Thoracic aorta (tissue), 2 donors: ENCODE measurements at places on chromosomes 1 and 21. TPM values are rescaled to one million over a fixed set of nuclear protein-coding genes. Genes with fewer than 3 reads are reported as not detected.
A peak's percentile ranks its signal among the peaks of the same experiment; 100 is the strongest.

The RIMKLA gene
- 0.14 TPM for total RNA-seq

The ANGPTL1 gene
- 110 TPM for total RNA-seq

The NBPF6 gene
- total RNA-seq, result not detected

The SPRR2D gene
- total RNA-seq, result not detected

The CYP4B1 gene
- total RNA-seq, result 57.9 TPM

The ADGRL4 gene
- total RNA-seq, result 15.8 TPM

The KCNJ9 gene
- 0.95 TPM for total RNA-seq

The REN gene
- not detected for total RNA-seq

DNA sequence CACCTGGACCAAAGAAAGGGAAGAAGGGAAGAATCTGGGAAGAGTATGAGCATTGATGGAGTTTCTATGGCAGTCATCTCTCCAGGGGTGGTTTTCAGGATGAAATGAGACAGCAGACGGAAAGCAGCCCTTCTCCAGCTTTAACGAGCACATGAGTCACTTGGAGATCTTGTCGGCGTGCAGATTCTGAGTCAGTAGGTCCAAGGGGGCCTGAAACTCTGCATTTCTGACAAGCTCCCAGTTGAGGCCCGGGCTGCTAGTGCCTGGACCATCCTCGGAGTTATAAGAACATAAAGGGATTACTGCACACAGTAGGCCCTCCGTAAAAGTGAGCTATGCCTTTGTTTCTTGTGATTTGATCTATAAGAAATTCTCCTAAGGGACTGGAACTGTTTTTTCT lies 17.6 kb downstream of the HSPG2 start:
- DNase-seq, result no peak

DNA sequence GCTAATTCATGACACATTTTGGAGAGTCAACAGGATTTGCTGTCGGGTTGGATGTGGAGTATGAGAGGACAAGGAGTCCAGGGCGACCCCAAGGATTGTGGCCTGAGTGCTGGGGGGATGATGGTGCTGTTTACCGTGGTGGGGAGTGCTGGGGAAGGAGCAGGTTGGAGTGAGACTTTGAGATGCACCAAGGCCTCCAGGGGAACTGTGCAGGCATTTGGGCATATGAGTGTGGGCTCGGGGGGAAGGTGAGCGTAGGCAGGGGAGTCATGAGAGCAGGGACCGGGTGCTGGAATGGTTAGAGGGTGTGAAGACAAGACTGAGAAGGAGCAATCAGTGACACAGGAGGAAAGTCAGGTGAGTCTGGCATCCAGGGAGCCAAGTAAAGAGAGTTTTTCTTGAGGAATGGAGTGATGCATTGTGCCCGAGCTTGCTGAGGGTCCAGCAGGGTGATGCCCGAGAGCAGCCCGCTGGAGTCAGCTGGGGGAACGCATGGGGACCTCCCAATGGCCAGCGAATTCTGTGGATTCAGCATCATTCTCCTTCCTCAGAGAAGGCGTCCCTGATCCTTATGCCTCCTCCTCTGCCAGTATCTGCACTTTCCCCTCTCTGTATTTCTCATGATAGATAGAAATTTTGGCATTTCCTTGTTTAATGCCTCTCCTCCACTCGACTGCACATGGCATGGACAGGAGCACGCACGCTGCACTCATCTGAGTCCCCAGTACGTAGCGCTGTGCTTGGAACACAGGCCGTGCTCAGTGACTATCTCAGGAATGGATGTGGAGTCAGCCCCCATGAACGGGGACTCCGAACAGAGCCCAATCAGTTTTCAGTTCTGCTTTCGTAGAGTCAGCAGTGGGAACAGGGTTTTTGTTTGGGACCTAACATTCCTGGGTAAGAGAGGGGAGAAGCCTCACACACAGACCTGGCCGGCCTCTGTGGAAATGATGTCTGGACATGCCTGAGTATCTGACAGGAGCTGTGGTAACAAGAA lies 52.1 kb upstream of the ETV3 start:
- DNase-seq, result no peak

DNA sequence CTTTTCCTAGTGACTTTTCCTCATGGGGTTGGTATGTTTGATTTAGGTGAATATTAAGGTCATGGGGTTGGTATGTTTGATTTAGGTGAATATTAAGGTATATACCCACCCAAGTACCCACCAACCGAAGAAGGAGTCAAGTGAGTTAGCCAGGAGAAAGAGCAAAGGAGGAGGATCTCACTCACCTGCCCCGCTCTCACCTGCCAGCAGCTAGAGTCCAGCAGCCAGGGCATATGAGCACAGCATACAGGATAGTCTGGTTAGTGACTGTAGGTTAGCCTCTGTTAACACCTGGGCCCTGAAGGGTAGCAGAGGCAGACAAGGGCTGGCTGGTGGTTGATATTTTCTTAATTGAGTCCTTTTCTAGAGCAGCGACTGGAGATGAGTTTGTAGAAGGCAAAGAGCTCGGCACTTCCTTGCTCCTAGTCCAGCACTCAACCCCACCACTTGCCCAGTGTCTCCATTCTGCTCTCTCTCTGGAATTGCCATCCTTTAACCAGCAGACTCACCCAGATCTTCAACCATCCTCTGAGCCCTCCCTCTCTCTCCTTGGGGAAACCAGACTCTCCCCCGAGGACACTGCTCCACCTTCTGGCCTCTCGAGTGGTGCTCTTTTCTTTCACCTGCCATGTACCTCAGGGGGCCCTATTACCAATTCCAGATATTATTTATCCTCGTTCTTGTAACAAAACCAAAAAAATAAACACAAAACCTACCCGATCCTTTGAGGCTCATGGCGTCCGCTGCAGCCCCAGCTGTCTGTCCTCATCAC lies 16.3 kb upstream of the DESI2 start:
- DNase-seq, result no peak

DNA sequence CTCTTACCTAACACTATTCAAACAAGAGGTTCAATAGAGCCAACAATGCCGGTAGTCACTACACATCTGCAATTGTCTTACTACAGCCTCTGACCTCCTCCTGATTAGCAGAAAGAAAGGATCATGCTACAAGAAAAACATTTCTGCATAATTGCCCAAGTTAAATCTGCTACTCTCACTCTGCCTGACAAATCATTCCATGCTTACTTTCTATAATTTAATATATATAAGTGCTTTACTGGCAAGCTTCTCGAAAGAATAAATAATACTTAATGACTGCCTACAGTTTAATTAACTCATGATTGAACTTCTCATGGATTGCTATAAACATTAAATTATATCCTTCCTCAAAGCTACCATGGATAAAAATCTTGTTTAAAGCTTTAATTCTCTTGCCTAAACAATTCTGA lies 156.0 kb downstream of the SLC45A1 start:
- DNase-seq, result no peak

DNA sequence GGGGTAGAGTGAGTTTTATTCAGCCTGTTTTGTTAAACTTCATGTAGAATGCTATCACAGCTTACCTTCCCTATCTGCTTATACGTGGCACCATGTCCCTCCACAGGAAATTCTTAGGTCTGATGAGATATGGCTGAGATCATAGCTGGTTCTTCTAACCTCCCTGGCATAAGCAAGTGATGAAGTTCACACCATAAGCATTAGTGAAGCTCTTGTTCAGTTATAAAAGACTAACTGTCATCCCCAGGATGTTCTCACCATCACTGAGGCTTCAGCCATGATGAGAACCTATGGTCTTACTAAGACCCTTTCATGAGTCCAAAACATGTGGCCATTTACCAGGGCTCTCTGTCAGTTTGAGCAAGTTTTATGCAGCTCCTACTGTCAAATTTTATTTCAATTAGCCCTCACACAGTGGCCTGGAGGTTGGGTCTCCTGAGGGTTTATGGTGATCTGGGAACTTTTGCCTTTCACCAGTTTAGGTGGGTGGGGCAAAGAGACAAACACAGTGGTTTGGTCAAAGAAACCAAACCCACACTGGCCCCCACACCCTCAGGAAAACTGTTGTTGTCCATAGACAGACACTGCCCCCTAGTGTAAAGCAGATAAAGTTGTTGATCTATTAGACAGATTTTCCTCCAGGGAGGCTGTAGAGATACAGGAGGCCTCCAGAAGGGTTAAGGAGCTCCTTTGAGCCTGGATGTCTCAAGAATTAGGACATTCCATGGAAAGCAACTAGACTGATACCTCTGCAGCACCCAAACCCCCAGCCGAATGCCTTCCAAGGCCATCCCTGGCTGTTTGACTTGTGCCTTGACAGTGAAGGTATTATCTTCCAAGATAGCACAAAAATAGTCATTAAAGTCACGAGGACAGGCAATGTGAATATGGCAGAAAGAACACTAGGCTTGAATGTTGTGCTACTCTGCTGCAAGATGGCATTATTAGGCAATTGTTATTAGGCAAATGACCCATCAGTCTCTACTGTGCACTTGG lies 5.0 kb downstream of the SLC22A15 start:
- no peak for DNase-seq

DNA sequence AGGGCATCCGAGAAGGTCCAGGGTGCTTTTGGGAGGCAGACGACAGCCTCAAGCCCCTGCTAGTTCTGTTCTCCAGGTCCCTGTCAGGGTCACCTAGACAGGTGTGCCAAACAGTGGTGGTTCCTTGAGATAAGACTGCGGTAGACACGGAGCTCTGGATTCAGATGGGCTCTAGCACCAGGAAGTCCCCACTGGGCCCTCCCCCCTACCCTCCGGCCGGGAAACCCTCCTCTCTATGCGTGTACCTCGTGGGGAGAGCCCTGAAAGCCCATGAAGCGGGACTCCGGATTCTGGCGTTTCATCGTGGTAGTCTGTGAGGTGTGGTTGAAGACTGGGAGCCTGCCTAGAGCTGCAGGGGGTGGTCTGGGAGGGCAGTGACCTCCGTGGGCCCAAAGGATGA lies 2.1 kb upstream of the KCNA2 start:
- no peak for DNase-seq

DNA sequence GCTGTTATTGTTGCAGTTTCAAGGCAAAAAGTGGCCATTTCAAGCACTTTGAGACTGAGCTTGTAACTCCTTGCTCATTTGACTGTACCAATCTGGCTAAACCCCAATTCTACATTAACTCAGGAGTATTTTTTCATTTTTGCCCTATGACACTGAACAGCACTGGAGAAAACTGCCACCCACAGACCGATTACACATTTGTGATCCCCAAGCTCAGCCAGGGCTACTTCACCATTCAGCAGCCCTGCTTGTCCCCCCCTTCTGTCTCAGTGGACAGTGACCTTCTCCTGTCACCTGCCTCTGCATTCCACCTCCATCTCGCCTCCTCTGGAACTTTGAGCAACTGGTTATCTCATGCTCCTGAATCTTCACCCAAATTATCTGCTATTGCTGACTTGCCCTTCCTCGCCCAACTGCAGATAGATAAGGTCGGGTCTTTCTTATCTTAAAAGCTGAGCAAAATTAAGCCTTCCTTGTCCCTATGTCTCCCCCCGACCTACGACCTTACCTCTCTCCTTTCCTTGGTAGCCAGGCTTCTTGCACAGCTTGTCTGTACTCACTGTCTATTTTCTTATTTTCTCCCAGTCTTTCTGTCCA lies 25.3 kb downstream of the SPATA46 start:
- DNase-seq, result no peak

DNA sequence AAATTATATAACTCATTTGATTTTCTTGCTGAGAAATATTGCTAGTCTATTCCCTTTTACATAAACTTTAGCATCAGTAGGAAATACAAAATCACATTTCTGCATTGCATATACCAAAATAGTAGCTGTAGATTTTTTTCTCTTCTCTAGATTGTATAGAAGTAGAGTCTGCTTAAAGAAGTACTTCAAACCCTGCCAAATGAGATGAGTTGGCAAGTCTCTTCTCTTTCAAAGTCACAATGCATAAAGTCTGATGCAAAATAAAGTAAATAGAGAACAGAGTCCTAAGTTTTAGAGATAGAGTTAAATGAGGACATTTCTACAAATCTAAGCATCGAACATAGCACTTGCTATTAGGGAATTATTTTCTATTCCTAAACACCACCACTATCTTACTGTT lies 6.4 kb downstream of the PLPPR4 start:
- DNase-seq, result no peak

GRCh38 chr1:10979483-10979920 lies 33.0 kb upstream of the TARDBP start:
- peak; percentile 16 for DNase-seq

GRCh38 chr1:50775740-50776139 lies 184.3 kb downstream of the FAF1 start:
- no peak for DNase-seq

DNA sequence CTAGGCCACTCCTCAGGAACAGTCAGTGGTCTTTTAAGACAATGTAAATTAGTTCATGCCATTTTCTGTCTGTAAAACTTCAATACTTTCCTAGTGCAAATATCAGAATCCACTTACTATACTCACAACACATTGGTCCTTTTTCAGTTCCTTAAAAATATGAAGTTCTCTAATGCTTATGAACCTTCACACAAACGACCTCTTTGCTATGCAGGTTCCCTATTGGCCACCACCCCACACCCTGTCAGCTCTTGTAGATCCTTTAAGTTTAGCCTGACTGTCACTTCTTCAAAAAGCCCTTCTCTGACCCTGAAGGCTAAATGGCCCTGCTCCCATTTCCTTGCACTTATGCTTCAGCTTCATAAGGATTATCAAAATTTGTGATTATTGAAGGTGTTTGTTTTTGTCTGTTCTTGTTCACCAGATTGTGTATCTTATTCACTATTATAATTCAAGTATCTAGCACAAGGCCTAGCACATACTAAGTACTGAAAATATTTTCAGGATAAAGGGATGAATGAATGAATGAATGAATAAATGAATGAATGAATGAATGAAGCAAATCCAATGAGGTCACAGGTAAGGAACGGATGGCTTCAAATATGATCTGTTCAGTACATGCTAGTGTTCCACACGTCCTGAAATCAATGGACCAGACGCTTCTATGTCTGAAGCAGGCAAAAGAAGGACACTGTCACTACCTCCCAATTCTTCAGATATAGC lies 373.9 kb downstream of the VAV3 start:
- DNase-seq, result no peak

GRCh38 chr1:46517932-46518498 lies 28.4 kb downstream of the DMBX1 start:
- DNase-seq, result no peak

- no peak for DNase-seq
Measured at GRCh38 chr1:174875306-174875705, 124.4 kb upstream of the CACYBP start.

GRCh38 chr1:13435458-13435857 lies 25.2 kb downstream of the PRAMEF20 start:
- no peak for DNase-seq

DNA sequence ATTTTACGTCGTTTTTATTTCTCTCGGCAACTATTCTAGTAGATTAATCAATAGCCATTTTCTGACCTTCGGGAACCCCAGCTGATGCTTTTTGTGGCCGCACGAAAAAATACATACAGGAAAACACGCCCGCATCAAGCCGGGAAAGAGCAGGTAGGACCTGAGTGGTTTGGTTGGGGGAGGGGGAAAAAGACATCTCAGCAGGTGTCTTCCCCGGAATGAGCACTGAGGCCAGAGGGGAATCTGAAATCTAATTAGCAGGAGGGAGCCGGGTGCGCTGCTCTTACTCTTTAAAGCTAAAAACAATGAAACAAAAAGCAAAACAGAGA lies 618 bp upstream of the FOXD3 start:
- DNase-seq, result no peak

GRCh38 chr1:29425631-29426030 lies 189.3 kb downstream of the PTPRU start:
- no peak for DNase-seq
